ENCODE measurements at places on chromosomes 3 and 15.

GRCh38 chr15:51879555-51879954 lies 50.1 kb downstream of the TMOD3 start:
- no peak for DNase-seq

DNA sequence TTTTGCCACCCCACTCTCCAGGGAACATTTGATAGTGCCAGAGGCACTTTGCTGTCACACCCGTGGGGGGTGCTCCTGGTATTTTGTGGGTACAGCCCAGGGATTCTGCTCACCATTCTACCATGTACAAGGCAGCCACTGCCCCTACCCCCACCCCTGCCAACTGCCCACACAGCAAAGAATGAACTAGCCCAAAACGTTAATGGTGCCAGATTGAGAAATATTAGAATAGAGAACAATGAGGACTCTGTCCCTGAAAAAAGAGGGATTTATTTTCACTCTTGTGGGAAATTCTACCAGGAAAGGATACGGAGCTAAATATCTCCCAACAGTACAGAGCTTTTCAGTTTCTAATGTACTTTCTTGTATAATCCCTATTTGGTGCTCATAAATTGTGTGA lies 154.5 kb upstream of the SUCLG2 start:
- no peak for DNase-seq

DNA sequence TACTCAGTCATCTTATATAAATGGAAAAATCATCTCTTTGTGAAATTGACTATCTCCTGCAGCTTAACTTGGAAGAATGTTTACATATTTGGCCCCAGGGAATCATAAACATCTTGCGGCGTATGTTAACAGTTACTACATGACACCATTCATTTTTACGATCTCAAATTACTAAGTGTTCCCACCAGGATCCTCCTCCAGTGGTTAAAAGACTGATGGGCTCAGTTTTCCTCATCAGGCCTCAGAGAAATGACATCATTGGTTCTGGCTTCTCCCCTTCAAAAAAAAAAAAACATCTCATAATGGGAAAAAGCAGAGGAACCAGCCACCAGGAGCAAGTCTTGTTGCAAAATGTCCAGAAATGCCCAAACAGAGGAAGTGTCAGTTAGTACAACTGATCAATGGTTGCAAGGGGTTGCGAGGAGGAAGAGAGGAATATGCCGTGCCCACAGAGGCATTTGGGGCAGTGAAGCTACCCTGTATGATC lies 70.5 kb upstream of the LIPC start:
- no peak for DNase-seq

DNA sequence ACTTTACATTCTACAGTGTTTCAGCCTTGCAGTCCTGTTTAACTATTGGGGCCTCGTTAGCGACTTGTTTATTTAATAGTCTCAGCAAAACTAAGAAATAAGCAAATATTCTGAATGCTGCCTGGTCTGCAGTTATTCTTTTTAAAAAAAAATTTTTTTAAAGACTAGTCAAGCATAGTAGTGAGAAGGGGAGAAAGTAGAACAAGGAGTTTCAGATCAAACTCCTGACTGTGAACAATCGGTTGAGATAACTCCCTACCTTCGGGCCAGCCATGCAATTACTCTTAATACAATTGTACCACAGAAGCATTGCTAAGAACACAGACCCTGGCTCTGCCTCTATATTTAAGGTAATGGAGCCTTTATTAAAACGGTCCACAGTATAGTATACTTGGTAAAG lies 5.8 kb upstream of the DUT start:
- no peak for DNase-seq

DNA sequence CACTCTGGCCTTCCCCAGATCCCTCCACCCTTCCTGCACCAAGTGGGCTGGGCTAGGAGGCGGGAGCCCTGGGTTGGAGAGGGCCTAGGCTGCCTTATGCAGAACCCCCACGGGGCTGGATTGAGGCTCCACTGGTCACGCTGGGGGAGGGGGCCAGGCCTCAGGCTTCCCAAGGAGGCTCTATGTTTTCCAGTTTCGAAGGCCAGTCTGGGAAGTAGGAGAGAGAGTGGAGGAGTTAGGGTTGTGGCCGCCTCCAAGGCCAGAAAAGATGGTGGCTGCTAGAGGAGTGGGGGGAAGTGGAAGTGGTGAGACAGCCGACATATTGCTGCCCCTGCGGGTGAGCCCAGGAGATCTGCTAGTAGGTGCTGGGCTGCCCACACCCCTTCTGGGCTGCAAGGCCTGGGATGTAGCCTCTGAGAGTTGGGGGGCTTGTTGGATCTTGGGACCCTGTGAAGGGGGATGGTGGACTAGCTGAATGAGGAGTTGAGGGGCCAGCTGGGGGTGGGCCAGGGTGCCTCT lies 1.2 kb downstream of the GNAI2 start:
- DNase-seq, result no peak

DNA sequence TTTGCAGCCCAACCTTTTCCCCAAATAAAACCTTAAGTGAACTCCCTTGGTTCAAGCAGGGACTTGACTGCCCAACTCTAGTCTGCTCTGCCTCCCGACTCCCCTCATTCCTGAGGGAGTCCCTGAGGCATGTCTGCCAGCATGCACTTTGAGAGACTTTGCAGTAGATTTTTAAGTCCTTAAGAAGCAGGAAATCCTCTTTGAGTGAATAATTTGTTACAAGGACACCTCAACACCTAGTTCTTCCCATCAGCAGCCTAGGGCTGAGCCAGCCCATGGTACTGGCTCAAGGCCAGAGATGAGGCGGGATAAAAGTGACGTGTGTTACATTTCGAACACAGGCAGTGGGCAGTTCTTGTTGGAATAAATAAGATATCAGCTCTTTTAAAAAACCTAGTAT lies 204.3 kb upstream of the SLC2A2 start:
- DNase-seq, result no peak

DNA sequence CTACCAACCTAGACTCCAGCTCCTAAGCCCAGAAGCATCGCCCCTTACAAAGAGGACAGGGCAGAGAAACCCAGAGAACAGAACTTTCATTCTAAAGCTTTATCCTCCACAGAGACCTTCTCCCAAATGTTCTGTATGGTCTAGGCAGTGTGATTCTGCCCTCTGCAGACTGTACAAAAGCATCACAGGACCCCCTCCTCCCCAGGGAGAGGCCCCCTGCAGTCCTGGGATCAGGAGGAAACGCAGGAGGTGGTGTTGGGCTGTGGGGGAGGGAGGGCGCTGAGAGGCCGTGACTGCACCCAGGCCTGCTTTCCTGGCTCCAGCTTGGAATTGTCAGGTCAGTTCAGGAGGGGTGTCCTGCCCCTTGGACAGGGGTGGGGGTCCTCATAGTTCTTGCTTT lies 101.3 kb downstream of the DGKG start:
- DNase-seq, result no peak

DNA sequence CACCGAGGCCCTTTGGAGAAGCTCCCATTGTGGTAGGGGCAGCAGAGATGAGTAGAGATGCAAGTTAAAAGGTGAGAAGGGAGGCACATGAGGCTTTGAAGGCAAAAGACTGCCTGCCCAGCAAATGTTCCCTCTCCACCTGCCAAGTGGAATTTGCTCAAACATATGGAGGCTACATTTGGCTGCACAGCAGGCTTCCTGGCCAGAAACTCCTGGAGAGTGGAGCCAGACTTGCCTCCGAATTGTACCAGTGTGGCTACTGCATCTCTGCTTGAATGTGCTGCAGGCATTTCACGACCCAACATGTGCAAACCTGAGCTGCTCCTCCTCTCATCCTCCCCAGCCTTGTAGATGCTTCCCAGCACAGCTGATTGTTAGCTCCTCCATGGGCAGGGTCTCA lies 229.2 kb downstream of the ZNF621 start:
- no peak for DNase-seq

- DNase-seq, result no peak
These were observed 8.5 kb downstream of the PLXND1 start for GRCh38 chr3:129598000-129598381.

All from NCI-H1105 (cell line).